Foreskin keratinocyte (primary cell): ENCODE measurements at places on chromosomes 16 and 17. TPM values are rescaled to one million over a fixed set of nuclear protein-coding genes. Genes with fewer than 3 reads are reported as not detected.

The BAHCC1 gene
- 4.4 and 5.6 TPM in 2 replicates for total RNA-seq

DNA sequence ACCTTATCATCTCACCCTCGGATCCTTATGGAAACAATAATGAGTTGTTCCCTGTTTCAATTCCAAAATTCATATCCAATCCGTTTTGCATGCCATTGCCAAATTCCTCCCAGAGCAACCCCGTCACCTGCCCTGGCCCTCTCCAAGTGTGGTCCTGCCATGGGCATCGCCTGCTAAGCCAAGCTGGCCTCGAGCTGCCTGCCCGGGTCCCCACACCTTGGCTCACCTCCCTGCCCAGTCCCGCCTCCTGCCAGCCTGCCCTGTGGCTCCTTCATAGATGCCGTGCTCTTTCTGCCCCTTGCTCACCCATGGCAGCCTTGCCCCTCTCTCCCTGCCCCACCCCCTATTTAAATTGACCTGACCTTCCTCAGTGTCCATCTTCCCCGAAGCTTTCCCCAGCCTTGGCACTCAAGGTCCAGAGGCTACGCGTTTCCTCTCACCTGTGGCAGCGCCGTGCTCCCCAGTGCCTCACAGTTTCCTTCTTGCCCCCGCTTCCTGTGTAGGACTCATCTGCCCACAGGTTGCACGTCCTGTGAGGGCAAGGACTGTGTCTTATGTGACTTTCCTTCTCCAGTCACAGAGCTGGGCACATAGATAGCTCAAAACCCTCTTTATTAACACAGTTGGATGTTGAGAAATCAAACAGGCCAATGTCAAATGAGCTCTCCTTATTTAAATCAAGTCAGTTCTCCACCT, 12.7 kb downstream of the MAPT start:
- DNase-seq: no peak

DNA sequence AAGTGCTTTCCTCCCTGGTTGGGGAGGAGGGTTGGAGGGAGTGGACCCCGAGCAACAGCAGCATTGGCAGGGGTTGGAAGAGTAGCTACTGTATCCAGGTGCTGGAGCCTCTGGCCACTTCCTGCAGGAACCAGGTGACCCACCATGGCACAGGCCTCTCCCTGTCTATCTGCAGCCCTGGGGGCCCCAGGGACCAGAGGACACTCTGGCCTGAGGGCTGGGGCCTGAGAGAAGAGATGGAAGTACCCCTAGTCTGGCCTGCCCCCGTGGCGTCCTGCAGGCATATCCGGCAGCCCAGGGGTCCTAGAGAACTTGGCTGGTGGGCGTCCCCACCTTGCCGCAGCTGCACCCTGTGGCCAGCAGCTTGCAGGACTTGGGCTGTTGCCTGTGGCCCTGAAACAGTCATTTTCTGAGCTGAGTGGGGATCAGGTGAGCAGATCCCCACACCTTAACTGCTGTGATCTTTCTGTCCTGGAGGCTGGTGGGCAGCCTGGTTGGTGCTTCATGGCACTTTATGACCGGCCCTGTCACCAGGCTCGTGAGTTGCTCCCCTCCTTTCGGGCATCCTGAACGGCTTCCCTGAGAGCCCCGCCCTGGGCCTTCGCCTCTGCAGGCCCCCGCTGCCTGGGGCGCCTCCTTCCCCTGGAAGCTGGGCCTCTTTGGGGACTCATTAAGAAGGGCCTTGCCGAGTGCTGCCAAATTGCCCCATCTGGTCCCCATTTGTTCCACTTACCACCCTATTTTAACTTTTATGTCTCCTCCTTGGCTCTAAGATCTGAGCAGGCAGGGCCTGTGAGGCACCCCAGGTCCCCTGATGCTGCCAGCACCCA, 298.6 kb downstream of the SEC14L1 start:
- DNase-seq: no peak

DNA sequence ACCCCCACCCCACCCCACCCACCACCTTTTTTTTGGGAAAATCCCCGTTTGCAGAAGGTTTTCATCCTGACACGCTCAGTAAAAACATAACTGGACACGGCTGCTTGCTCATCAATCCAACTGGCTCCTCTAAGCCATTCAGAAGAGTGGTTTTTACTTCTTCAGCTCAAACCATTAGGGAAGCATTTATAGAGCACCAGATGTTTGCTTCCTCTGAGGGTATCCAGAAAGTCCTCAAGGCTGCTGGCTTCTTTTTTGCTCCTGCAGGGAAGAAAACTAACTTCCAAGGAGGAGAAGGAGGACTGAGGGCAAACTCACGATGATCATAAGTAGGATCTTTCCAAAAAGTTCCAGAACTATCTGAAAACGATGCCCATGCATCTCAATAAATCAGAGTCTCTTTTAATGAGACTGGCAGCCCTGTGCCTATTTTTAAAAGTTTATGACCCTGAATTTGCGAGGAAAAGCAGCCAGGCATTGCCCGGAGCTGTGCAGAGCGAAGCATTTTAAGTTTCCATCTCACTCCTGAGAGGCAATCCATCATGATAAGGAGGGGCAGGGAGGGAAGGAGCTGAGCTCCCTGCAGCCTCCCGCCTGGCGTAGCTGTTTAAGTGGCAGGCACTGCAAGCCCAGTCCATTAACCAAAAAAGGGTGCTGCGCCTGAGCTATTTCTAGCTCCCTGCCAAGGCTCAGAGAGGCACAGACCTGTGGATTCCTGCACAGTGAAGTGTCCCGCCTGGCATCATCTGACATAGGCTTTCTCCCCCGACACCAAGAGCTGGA, 146.3 kb upstream of the FOXF1 start:
- DNase-seq: no peak

- DNase-seq: peak; percentile 11
Measured at GRCh38 chr17:34816848-34817247, 144.4 kb downstream of the CCT6B start.

The ODAD4 gene
- total RNA-seq: 0.85 and 0.88 TPM in 2 replicates

DNA sequence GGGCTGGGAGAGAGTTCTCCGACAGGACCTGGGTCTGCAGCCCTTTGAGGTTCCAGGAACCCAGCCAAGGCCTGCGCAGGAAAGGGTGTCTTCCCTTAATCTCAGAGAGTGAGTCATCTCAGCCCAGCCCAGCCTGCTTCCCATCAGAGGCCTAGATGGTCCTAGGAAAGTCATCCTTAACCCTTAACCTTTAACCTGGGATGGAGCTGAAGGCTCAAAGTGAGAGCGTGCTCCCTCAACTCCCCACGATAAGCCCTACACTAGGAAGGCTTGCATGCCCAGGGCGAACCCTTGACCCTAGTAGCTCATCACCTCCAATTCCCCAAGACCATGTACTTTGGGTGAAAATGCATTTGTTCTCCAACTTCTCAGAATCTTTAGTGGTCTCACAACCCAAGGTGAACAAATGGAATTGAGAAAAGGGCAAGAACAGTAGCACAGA, 4.8 kb upstream of the ATXN7L3 start:
- DNase-seq: no peak

The SNX20 gene
- not detected in 2 replicates for total RNA-seq

GRCh38 chr17:19379361-19380065, 1.2 kb downstream of the MAPK7 start:
- DNase-seq: no peak

The SEZ6L2 gene
- 2.0 and 2.6 TPM in 2 replicates for total RNA-seq

- peak; percentile 55 for DNase-seq
Measured at GRCh38 chr17:56727876-56728617, 105.7 kb downstream of the C17orf67 start.

The YPEL3 gene
- total RNA-seq: 22.1 and 25.4 TPM in 2 replicates

- DNase-seq: no peak
Measured at GRCh38 chr16:84348386-84348888, 19.9 kb upstream of the ATP2C2 start.

- DNase-seq: no peak
Measured at GRCh38 chr16:19088341-19088916, 21.0 kb downstream of the COQ7 start.

GRCh38 chr17:64638552-64639203, 23.4 kb downstream of the SMURF2 start:
- DNase-seq: no peak
